NCI-H1417 (cell line): ENCODE measurements at places on chromosomes 5 and 9.

DNA sequence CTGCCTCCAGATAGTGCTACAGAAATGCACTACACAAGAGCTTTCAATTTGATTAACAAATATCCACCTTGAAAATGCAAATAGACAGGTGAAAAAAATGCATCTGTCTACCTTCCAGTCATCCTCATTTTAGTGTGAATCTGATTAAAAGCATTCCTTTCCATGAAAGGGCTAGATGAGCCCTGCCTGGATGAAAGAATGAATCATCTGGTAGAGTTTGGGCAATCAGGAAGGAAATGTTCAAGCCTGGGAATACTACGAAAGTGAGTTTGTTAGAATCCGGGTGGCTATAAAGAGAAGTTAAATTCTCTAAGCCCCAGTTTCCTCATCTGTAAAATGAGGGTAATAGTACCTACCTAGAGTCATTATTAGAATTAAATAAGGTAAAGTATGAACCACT, 142.6 kb downstream of the FAM114A2 start:
- DNase-seq, result no peak

- DNase-seq, result no peak
Observed at GRCh38 chr5:148623741-148624140, 30.6 kb downstream of the HTR4 start.

DNA sequence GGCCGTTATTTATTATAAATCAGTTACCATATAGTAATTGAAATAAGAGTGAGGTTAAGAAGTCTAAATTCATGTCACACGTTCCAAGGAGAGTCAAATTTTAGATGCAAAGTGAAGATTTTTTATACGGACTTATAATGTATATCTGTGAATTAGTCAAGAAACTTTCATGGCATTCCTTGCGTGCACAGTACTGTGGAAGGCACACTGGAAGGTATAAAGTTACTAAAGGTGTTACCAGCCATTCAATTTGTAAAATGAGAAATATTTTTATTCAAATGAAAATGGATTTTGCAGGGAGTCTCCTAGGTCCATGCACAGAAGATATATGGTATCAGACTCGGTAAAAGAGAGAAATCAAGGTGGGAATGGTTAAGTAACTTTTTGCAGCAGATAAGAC, 408.1 kb upstream of the CTNND2 start:
- no peak for DNase-seq

GRCh38 chr5:65774346-65774745, 52.3 kb downstream of the NLN start:
- no peak for DNase-seq

GRCh38 chr9:4024281-4024777, 275.5 kb downstream of the GLIS3 start:
- DNase-seq, result no peak

DNA sequence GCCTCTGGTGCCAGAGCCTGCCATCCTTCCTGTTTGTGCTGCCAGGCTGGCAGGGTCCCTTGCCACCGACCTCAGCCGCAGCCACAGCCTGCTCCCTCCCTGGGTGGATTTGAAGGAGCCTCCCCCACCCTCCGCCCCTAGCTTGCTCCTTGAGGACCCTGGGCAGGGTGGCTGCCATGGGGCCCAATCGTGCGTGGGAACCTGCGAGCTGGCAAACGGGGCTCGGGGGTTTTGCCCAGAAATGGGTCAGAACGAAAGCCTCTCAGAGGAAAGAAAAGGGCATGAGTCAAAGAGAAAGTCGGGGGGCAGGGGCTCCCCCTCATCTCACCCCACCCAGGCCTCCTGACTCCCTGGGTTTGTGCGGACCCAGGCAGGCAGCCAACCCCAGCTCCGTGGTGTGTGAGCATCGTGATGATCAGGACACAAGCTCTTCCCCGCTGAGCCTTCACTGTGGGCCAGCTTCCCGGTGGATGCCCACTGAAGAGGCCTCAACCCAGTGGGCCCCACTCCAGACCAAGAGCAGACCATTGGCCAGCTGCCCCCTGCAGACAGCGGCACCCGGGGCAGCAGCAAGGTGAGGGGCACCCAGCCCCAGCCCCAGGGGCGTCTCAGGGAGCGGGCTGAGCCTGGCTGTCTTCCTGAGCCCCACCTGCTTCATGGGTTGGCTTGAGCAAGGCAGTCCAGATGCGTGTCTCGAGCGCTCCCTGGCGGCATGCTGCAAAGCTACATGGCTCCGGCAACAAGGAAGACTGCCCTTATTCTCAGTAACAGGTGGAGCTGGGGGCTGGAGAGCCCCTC, 3.0 kb upstream of the FUT7 start:
- DNase-seq, result peak; percentile 92

GRCh38 chr9:116959809-116960208, 272.7 kb downstream of the TRIM32 start:
- DNase-seq, result peak; percentile 92

GRCh38 chr9:1726993-1727759, 288.0 kb upstream of the SMARCA2 start:
- no peak for DNase-seq

DNA sequence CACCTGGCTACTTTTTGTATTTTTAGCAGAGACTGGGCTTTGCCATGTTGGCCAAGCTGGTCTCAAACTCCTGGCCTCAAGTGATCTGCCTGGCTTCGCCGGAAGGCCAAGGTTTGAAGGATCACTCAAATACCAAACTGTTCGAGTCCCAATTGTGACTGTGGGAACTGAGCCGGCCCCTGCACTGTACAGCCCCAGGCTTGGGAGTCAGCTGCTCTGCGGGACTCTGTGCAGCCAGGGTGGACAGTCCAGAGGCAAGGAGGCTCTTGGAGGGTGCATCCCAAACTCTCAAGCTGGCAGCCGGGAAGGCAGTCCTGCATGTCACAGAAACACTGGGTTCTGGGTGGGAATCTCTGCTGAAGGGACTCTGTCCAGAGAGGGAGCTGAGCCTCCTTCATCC, 109.0 kb downstream of the ENTREP1 start:
- DNase-seq, result no peak

GRCh38 chr5:16855898-16856297, 80.2 kb downstream of the MYO10 start:
- no peak for DNase-seq

DNA sequence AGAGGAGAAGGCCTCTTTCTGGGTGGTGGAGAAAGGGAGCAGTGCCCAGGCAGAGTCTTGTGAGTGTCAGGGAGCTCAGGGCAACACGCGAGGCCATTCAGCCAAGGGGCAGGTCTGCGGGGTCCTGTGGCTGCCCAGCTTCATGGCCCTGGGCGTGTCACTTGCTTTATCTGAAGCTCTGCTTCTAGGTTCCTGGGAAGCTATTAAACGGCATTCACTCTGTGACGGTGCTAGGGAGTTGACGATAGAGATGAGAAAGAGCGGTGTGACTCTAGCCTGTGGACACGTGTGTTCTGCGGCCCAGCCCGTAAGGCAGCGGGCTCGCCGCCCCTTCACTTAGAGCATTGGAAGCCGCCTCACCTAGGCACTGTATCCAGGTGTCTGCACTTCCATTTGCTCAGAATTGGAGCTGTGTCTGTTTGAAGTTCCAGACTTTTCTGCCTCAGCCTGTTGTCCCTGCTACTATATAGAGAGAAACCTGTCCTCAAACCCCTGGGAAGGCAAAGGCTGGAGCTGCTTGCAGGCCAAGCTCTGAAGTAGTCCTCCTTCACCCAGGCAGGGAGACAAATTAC, 88.3 kb downstream of the PHF2 start:
- no peak for DNase-seq

- no peak for DNase-seq
Observed at GRCh38 chr5:76582230-76583162, 40.7 kb downstream of the F2RL2 start.

GRCh38 chr9:94568972-94569712, 14.3 kb downstream of the PCAT7 start:
- DNase-seq, result no peak

DNA sequence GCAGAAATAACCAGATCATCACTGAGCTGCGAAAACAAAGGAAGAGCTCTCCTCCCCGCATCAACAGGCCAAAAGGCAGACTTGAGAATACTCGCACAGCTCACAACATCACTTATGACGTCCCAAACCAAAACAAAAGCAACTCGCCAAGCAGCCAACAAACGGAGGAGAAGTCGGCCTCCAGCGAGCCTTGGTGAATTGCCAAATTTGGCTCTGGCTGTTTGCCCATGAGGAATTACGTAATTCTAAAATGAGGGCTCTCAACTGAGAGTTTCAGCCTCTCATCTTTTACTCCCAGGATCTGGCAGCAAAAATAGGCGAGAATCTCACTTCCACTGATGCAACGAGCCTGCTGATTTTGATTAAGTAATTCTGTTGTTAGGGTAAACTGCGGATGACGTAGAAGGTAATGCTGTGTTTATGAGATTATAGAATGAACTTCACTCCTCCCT, 51.7 kb upstream of the SEMA6A start:
- no peak for DNase-seq

DNA sequence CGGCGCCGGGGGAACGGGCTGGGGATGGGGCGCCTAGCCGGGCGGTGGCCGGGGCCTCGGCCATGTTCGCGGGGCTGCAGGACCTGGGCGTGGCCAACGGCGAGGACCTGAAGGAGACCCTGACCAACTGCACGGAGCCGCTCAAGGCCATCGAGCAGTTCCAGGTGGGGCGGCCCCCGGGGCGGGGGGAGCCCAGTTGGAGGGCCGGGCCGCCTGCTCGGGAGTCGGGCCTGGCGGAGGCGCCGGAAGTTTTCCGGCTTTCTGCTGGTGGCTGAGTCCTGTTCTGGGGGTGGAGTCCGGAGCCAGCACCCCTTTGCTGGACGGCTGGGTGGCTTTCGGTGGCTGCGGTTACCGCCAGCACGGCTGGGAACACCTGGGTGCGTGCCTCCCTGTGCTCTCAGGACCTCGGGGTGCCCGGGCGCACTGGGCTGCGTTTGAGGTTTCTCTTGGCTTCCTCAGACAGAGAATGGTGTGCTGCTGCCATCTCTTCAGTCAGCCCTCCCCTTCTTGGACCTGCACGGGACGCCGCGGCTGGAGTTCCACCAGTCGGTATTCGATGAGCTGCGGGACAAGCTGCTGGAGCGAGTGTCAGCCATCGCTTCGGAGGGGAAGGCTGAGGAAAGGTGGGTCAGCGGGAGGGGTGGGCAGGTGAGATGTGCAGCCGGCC, 454 bp downstream of the NELFB start:
- peak; percentile 80 for DNase-seq

DNA sequence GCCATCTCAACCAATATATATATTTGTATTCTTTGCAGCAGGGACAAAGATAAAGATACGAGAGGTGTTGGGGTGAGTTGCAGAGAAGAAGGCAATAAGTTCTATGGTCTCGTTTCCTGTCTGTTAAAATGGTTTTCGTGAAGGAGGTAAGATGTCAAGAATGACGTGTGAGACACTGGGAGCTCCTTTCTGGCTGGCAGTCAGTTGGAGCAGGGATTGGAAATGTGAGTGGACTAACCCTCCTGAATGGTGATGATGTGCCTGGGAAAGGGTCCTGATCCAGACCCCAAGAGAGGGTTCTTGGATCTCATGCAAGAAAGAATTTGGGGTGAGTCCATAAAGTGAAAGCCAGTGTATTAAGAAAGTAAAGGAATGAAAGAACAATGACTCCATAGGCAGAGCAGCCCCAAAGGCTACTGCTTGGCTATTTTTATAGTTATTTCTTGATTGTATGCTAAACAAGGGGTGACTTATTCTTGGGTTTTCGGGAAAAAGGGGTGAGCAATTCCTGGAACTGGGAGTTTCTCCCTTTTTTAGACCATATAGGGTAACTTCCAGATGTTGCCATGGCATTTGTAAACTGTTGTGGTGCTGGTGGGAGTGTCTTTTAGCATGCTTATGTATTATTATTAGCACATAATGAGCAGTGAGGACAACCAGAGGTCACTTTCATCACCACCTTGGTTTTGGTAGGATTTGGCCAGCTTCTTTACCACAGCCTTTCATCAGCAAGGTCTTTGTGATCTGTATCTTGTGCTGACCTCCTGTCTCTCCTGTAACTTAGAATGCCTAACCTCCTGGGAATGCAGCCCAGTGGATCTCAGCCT, 53.7 kb downstream of the SPATA31C2 start:
- no peak for DNase-seq

DNA sequence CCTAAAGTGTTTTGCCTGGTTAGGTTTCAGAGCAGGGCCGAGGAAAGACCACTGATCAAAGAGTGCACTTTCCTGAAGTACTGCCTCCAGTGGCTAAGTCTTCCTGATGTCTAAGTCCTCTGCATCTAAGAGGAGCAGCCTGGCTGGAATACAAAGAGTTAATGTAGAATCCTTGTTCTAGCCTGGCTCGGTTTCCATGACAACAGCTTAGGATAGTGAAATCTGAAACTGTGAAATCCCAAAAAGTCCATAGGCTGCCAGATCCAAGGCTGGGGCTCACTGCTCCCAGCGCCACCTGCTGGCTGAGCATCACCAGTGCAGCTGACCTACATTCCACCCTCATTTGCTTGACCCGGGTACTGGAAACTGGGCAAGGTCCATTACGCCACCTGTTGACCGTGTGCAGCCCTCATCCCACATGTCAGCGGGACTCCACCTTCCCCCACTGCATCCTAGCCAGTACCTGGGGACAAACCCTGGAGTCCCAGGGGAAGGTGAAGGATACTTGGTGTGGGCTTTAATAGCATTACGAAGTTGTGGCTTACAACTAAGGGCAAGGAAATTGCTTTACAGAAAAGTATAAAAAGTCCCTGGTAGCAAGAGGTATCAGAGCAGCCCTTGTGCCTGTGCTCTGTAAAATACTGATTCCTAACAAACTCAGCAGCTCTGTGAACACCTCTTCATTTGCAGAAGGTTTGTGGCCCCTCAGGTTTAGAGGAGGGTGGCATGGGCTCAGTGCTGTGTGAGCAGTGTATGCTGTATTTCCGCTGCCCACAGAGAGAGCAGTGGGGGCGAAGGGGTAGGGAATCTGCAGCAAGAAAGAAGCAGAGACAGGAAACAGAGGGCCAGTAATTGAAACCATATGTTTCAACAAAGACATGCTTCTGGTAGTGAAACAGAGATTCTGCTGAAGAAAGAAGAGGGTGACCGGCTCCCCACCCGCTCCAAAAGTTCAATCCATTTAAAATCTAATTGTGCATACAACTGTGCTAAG, 36.0 kb downstream of the PCDHGC5 start:
- peak; percentile 47 for DNase-seq

DNA sequence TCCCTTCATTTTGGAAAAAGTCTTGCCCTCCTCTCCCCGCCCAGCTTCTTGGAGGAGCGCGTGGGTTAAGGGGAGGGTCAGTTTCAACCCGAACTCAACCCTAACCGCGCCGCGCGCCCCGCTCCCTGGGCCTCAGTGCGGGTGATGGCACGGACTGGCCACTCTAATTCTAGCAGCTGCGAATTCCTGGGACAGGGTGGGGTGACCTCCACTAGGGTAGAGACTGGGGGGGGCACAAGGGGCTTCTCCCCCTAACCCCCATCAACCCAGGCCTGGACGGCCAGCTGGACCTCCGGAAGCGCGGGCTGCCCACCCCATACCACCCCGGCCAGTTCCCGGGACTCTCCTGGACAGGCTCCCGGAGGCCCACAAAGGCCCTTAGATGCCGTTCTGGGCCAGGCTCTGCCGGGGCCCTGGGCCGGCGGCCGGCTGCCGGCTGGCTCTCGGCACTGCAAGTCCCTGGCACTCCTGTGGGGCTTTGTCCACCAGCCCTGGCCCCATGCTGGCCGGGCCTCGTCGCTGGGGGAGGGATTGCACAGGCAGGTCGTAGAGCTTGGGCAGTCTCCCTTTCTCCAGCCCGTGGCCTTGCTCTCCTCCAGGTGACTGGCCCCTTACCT, 7.2 kb upstream of the PSD2 start:
- DNase-seq, result no peak

GRCh38 chr9:135519179-135519971, 1.9 kb upstream of the LCN1 start:
- DNase-seq, result no peak
